ENCODE measurements at places on chromosomes 3 and 15.
A peak's percentile ranks its signal among the peaks of the same experiment; 100 is the strongest.

GRCh38 chr15:52408823-52409222, 113.2 kb upstream of the MYO5C start:
- H3K27me3 ChIP-seq, result no peaks in the 10 kb centered on the region
- no peak overlapping the region for H3K27ac ChIP-seq
- H3K4me3 ChIP-seq, result no peak overlapping the region
- no peaks in the 10 kb centered on the region for H3K36me3 ChIP-seq

- no peaks in the 10 kb centered on the region for H3K36me3 ChIP-seq
- no peak overlapping the region for H3K27ac ChIP-seq
- no peak overlapping the region for H3K4me3 ChIP-seq
Observed at GRCh38 chr3:146709969-146710368, 104.8 kb upstream of the PLSCR5 start.

GRCh38 chr15:56772868-56773639, 39.7 kb upstream of the ZNF280D start:
- H3K36me3 ChIP-seq, result no peaks in the 10 kb centered on the region
- no peak for DNase-seq
- no peak overlapping the region for H3K27ac ChIP-seq
- H3K4me1 ChIP-seq, result peaks cover 5% of the 10 kb centered on the region
- H3K27me3 ChIP-seq, result no peaks in the 10 kb centered on the region

GRCh38 chr3:31810991-31811433, 170.1 kb downstream of the OSBPL10 start:
- no peak overlapping the region for H3K27ac ChIP-seq
- H3K4me3 ChIP-seq, result no peak overlapping the region
- H3K36me3 ChIP-seq, result no peaks in the 10 kb centered on the region
- H3K27me3 ChIP-seq, result peaks cover 4% of the 10 kb centered on the region
- no peak for DNase-seq

DNA sequence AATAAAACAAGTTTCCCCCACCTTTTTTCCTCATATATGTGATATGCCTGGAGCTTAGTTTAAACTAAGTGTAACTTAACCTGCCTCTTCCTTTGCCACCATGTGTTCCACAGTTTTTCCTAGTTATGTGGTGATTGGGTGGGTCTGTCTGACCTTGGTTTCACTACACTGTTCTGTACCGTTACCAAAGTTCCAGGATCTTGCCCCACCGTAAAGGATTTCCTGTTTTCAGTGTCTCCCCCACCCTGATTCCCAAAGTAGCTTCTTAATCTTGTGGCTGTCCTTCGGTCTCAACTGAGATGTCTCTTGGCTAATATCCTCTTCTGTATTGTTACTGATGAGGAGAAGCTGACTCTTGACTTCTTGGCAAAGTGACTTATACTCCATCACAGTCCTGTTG, 6.4 kb upstream of the MGA start:
- DNase-seq, result no peak
- no peak overlapping the region for H3K4me3 ChIP-seq
- H3K27ac ChIP-seq, result no peak overlapping the region
- H3K27me3 ChIP-seq, result no peaks in the 10 kb centered on the region
- no peaks in the 10 kb centered on the region for H3K36me3 ChIP-seq

DNA sequence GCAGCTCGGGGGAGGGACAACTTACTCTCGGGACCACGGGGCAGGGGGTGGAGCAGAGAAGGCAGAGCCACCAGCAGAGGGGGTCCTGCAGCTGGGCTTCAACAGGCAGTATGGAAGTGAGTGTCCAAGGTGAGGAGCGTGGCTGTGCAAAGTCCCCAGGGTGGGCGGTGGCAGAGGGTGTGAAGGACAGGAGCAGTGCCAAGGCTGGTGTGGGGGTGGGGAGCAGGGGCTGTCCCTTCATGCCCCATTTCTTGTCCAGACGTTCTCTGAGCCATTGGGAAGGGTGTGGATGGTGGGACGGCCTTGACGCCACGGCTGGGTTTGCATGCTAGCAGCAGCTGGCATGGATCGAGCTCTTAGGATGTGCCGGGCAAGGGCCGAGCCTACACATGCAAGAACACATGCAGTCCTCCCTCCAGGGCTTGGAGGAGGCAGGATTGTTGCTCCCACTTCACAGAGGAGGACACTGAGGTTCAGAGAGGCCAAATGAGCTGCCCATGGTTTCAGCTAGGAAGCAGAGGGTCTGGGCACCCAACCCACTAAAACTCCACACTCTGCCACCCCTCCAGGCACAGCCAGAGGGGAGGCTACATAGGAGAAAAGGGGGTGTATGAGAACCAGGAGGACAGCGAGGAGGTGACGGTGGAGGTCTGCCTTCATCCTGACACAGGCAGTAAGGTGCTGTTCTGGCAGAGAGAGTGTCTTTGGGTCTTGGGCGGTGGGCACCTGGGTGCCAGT, 93.6 kb downstream of the TBC1D2B start:
- no peak for DNase-seq
- no peaks in the 10 kb centered on the region for H3K36me3 ChIP-seq
- H3K27ac ChIP-seq, result no peak overlapping the region
- H3K27me3 ChIP-seq, result no peaks in the 10 kb centered on the region

- no peak for DNase-seq
- no peaks in the 10 kb centered on the region for H3K4me1 ChIP-seq
- no peaks in the 10 kb centered on the region for H3K27me3 ChIP-seq
- no peak overlapping the region for H3K27ac ChIP-seq
- no peaks in the 10 kb centered on the region for H3K36me3 ChIP-seq
Observed at GRCh38 chr3:141241616-141242376, 10.2 kb downstream of the PXYLP1 start.

DNA sequence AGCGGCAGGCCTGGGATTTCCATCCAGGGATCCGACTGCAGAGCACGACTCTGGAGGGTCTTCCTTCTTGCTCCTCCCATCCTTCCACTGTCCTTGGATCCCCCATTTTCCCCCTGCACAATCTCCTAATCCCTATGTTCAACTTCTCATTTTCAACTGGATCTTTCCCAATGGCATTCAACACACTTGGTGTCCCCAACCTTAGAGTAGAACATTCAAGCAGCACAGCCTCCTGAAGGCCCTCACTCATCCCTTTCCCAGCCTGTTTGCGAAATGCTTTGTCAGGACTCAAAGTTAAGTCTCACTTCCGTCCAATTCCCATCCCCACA, 32.3 kb downstream of the RPN1 start:
- peak overlapping the region; percentile 60 for H3K27ac ChIP-seq
- DNase-seq, result no peak
- H3K4me3 ChIP-seq, result peak overlapping the region; percentile 80
- H3K36me3 ChIP-seq, result peaks cover 28% of the 10 kb centered on the region
- H3K4me1 ChIP-seq, result peaks cover 14% of the 10 kb centered on the region

DNA sequence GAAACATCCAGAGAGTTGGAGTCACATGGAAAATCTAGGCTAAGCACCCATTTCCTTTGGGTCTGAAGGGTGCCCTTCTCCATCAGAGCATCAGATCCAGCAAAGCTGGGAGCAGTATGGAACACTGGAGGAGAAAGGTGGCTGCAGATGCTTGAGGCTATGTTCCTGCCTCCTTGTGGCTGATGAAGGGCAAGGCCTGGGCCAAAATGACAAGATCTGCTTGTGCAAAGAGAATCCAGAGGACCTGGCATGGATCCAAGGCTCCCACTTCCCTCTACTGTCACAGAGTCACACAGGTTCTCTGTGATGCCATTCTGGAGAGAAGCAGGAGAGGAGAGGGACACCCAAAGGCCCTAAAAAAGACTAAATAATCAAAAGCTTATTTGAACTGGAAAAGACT, 9.2 kb upstream of the ATP8B4 start:
- DNase-seq, result no peak
- no peak overlapping the region for H3K4me3 ChIP-seq
- no peaks in the 10 kb centered on the region for H3K27me3 ChIP-seq
- no peak overlapping the region for H3K27ac ChIP-seq

- no peak for DNase-seq
- H3K4me1 ChIP-seq, result no peaks in the 10 kb centered on the region
Observed at GRCh38 chr3:55877703-55878102, 390.6 kb upstream of the WNT5A start.

DNA sequence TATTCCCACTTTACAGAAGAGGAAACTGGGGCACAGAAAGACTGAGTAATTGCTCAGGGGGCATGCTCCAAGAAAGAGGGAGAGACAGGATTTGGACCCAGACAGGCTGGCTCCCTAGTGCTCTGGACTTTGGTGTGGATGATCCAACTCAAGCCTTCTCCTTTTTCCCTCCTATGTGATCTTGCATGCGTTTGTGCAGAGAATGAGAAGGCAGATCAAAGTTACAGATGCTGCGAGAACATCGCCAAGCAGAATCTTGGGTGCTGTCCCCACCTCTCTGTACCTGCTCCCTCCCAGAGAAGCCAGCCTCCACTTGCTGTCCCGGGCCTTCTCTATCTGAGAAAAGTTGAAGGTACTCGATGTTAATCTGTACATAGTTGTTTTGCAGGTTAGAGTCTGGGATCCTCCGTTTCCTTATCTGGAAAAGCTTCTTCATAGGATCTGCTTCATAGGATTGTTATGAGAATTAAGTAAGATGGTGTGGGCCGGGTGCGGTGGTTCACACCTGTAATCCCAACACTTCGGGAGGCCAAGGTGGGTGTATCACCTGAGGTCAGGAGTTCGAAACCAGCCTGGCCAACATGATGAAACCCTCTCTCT, 10.2 kb downstream of the GNB5 start:
- DNase-seq, result no peak
- H3K27me3 ChIP-seq, result no peaks in the 10 kb centered on the region
- H3K27ac ChIP-seq, result no peak overlapping the region
- H3K4me1 ChIP-seq, result peaks cover 12% of the 10 kb centered on the region

DNA sequence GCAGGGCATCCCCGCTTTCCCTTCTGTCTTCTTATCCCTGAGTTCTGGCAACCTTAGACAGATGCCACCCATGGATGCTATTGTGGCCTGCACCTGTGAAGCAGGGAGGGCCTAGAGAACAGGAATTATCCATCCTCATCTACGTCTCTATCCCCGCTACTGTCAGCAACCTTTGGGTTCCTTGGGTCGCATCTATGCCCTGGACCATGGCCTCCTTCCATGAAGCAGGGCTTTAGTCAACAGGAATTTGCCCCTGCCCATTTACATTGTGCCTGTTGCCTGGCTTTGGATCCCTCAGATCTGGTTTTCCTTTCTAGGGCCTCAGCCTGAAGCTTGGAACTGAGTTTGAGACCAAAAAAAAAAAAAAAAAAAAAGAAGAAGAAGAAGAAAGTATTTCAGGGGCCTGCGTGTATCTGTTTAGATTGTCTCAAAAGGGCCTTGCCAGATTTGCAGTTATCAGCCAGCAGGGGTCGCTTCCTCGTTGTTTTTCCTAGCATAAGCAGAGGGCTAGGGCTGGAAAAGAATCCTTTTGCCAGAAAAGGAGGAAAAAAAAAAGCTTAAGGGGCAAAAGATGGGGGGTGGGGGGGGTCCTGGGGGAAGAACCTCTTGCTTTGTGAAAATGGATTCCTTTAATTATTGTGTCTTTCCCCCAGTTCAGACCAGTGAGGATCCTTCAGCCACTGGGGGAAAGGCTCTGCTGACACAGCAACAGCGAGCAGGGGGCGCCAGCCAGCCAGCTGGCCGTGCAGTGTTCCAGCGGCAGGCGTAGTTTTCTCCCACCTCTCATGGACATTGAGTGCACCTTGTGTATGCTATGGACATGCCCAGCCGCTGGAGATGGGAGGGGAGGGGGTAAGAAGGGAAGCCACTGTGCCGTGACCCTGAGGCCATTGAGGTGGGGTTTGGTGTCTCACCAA, 65.7 kb upstream of the ALDH1L1 start:
- no peaks in the 10 kb centered on the region for H3K36me3 ChIP-seq
- no peaks in the 10 kb centered on the region for H3K27me3 ChIP-seq

GRCh38 chr3:40719660-40720287, 195.0 kb downstream of the ZNF621 start:
- H3K27ac ChIP-seq, result no peak overlapping the region
- H3K4me1 ChIP-seq, result peaks cover 10% of the 10 kb centered on the region
- no peaks in the 10 kb centered on the region for H3K27me3 ChIP-seq

DNA sequence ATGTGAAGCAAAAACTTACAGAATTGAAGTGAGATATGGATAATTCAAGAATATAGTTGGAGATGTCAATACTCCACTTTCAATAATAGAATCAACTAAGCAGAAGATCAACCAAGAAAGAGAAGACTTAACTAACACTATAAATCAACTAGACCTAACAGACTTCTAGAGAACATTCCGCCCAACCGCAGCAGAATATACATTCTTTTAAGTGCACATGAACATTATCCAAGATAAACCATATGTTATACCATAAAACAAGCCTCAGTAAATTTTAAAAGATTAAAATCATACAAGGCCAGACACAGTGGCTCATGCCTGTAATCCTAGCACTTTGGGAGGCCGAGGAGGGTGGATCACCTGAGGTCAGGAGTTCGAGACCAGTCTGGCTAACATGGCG, 5.5 kb upstream of the TEX55 start:
- H3K4me3 ChIP-seq, result no peak overlapping the region
- H3K4me1 ChIP-seq, result no peaks in the 10 kb centered on the region
- no peaks in the 10 kb centered on the region for H3K36me3 ChIP-seq
- H3K27ac ChIP-seq, result no peak overlapping the region
- no peaks in the 10 kb centered on the region for H3K27me3 ChIP-seq
- DNase-seq, result no peak

DNA sequence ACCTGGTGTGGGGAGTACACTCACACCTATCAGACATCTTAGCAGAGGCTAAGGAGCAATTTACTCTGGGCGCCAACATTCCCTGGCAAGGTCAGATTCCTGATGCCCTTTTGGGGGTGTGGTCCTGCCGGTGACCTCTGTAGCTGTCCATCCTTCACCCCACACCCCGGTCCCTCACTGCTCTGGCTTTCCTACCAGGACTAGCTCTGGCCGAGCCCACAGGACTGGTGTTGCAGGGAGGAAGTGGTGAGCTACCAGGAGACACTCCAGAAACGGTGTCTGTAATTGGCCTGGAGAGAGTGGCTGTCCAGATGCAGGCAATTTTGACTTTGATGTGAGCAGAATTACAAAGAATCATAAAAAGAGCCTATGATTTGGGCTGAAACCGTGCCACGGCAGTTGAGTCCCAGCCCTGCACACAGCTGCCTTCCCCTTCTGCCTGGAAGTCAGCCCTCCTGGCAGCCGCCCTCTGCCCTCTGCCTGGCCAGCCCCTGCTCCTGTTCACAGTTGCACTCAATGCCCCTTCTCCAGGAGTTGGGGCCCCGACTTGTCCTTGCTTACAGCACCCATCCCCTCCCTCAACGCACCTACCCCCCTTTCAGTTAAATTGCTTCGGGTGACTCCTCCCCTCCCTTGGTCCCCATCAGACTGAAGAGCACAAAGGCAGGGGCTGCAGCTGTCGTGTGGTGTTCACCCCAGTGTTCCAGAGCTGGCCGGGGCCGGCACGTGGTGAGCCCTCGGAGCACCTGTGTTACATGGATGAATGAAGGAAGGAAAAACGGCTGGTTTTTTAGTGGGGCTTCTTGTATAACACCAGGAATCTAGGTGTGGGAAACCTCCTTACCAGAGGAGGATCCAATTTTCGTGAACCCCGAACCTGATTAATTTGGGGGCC, 80.2 kb upstream of the TPM1 start:
- H3K4me3 ChIP-seq, result no peak overlapping the region
- H3K27ac ChIP-seq, result no peak overlapping the region
- H3K36me3 ChIP-seq, result no peaks in the 10 kb centered on the region
- no peaks in the 10 kb centered on the region for H3K4me1 ChIP-seq
- no peak for DNase-seq
- no peaks in the 10 kb centered on the region for H3K27me3 ChIP-seq

All from GM12878 (cell line).